ENCODE measurements at places on chromosomes 13 and 19. TPM values are rescaled to one million over a fixed set of nuclear protein-coding genes. Genes with fewer than 3 reads are reported as not detected.

DNA sequence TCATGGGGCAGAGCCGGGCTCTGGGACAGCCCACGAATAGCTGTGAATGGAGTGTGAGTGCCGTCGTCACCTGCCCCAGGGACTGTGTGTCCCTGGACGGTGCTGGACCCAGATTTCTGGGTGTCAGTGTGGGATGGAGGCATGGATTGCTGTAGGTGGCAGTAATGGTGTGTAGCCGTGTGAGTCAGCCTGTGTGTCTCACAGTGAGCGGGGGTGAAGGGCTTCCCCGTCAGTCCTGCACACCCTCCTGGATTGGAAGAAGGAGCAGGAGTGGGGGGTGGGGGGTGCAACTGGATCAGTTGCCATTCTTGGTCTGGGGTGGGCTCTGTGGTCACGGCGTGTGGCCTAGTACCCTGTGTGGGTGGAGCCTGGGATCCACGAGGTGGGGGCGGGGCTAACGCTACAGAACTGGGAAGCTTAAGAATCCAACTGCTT is 6.5 kb upstream of the LTBP4 start:
- peak; percentile 50 for DNase-seq

- DNase-seq = peak; percentile 79
Observed at GRCh38 chr19:55080968-55081769, 5.5 kb downstream of the EPS8L1 start.

- DNase-seq = no peak
Observed at GRCh38 chr13:98225036-98225940, 48.2 kb upstream of the RNF113B start.

The PRODH2 gene
- not detected for total RNA-seq

The IZUMO2 gene
- total RNA-seq = not detected

The ATXN8OS gene
- not detected for total RNA-seq

The ZNF534 gene
- not detected for total RNA-seq

Data from RPMI7951 (cell line).